ENCODE measurements at places on chromosomes 1 and 21. TPM values are rescaled to one million over a fixed set of nuclear protein-coding genes. Genes with fewer than 3 reads are reported as not detected.

DNA sequence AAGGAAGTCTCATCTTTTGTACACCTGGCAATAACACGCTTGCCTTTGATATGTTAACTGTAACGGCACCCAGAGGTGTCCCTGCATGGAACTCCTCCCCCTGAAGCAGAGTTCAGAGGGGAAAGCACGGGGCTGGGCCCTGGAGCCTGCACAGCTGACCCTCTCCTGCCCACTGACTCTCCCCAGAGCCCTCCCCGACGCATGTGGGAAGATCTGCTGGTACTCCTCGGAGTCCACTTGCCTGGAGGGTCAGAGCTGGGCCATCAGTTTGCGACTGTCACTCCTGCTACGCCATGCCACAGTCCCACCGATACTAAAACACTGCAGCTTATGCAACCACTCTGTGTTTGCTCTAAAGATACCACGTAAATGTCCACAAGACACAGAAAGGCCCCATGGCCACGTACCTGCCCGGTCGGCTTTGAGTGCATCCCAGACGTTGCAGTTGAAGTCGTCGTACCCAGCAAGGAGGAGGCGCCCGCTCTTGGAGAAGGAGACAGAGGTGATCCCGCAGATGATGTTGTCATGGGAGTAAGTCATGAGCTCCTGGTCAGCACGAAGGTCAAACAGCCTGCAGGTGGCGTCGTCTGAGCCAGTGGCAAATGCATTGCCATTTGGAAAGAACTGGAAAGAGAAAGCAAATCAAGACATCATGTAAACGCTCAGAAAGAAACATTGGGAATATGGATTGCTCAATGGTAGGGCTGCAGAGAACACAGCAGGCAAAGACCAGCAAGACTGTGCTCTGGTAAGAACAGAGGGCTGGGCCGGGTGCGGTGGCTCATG lies 10.6 kb upstream of the NADK start:
- H3K27ac ChIP-seq = no peak overlapping the region
- DNase-seq = peak; percentile 58
- no peak overlapping the region for H3K4me3 ChIP-seq
- peaks cover 5% of the 10 kb centered on the region for H3K4me1 ChIP-seq
- peaks cover 96% of the 10 kb centered on the region for H3K36me3 ChIP-seq

The COL16A1 gene
- total RNA-seq = 127 TPM

DNA sequence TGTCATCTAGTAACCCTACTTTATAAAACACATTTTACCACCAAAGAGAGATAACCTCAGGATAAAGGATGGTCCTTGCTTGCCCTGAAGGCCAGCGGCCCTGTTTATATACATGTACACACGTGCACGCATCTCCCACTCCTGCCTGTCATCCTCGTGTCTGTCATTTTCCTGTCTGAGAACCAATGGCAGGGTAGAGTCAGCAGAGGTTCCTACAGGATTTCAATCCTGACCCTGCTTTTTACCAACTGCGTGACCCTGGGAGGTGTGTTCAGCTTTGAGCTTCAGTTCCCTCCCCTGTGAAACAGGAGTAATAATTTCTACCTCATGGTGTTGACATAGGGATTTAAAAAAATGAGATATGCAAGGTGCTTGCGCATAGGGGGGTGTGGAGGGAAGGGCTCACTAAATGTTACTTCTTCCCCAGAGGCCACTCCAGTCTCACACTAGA lies 12.3 kb upstream of the RASSF5 start:
- DNase-seq = peak; percentile 50
- no peak overlapping the region for H3K4me3 ChIP-seq
- peaks cover 27% of the 10 kb centered on the region for H3K4me1 ChIP-seq
- H3K27me3 ChIP-seq = no peaks in the 10 kb centered on the region

DNA sequence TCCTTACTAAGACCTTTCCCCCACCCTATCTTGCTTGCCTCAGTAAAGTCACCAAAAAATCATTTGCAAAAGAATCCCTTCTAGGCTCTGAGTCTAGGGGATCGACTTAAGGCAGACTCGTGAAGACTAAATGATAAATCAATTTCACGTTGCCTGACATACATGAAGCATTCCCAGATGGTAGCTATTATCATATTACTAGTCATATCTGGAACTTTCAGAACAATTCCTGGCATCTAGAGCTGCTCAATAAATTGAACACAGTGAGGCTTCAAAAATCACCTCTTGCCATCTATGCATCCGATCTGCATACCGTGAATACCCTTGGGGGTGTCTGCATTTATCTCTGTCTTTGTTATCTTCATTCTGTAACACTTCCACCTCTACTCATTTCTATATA lies 49.6 kb upstream of the DAB1 start:
- no peaks in the 10 kb centered on the region for H3K36me3 ChIP-seq
- H3K27me3 ChIP-seq = no peaks in the 10 kb centered on the region
- no peaks in the 10 kb centered on the region for H3K4me1 ChIP-seq
- no peak overlapping the region for H3K27ac ChIP-seq
- no peak overlapping the region for H3K4me3 ChIP-seq

GRCh38 chr1:93680420-93681100 lies 1.1 kb downstream of the BCAR3 start:
- H3K36me3 ChIP-seq = no peaks in the 10 kb centered on the region
- H3K4me3 ChIP-seq = peak overlapping the region; percentile 88
- H3K27ac ChIP-seq = peak overlapping the region; percentile 89
- DNase-seq = peak; percentile 92
- H3K27me3 ChIP-seq = peaks cover 10% of the 10 kb centered on the region
- H3K4me1 ChIP-seq = peaks cover 52% of the 10 kb centered on the region

The RGSL1 gene
- not detected for total RNA-seq

The PLK3 gene
- total RNA-seq = 24.3 TPM

The PGBD5 gene
- total RNA-seq = under 0.01 TPM

DNA sequence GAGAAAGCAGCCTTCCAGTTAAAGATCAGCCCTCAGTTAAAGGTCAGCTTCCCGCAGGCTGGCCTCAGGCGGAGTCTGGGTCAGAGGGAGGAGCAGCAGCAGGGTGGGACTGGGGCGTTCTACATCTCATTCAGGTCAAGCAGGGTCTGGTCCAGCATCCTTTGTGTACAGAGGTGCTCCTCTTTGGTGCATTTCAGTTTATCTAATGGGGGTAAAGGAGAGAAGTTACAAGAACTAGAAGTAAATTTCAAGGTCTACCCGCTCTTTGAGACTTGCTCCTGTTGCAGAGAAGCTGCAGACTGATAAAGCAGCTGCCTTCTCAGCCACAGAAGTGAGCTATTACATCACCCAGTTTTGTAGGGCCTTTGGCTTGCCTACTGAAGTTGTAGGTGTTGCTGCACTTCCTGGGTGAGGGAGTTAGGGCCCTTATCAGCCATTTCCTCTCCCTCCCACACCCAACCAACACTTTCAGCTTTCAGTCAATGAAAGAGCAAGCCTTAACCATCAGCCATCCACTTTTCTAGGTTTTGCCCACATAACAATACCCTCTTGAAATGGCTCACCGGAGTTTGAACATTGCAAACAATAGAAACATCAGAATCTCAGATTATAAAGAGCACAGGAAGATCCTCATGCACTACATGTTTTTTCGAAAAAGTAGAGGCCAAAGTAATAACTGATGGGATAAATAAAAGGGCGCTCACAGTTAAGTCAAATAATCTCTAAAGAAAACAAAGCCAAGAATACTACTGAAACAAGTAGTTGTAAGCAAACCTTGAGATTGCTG lies 2.8 kb upstream of the NUP210L start:
- peaks cover 69% of the 10 kb centered on the region for H3K36me3 ChIP-seq
- H3K27ac ChIP-seq = peak overlapping the region; percentile 65
- DNase-seq = peak; percentile 29
- no peak overlapping the region for H3K4me3 ChIP-seq
- peaks cover 8% of the 10 kb centered on the region for H3K4me1 ChIP-seq

The AQP10 gene
- total RNA-seq = not detected

DNA sequence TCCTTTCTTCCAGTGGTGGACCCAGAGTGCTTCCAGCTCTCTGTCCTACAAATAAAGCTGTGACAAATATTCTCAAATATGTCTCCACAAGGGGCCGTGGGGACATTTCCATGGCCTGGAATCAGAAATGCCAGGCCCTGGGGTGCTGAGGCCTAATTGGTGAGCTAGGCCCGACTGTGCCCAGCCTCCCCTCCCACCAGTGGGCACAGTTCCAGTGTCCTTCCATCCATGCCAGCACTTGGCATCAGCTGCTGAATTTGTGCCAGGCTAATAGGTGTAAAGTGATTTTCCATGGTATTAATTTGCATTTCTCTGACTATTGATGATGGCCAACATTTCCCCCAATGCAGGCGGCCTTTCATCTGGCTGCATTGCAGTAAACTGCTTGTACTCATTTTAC lies 48.5 kb upstream of the B3GALT5 start:
- no peak overlapping the region for H3K4me3 ChIP-seq
- peak; percentile 72 for DNase-seq
- H3K36me3 ChIP-seq = no peaks in the 10 kb centered on the region
- H3K27ac ChIP-seq = no peak overlapping the region

GRCh38 chr21:45804809-45805313 lies 161.3 kb downstream of the PCBP3 start:
- H3K27me3 ChIP-seq = no peaks in the 10 kb centered on the region
- no peak for DNase-seq
- no peaks in the 10 kb centered on the region for H3K4me1 ChIP-seq
- no peaks in the 10 kb centered on the region for H3K36me3 ChIP-seq
- H3K4me3 ChIP-seq = no peak overlapping the region

- no peaks in the 10 kb centered on the region for H3K27me3 ChIP-seq
- DNase-seq = peak; percentile 25
- no peaks in the 10 kb centered on the region for H3K4me1 ChIP-seq
- no peak overlapping the region for H3K4me3 ChIP-seq
- H3K36me3 ChIP-seq = no peaks in the 10 kb centered on the region
Measured at GRCh38 chr1:107277022-107277421, 136.2 kb downstream of the NTNG1 start.

GRCh38 chr1:43671626-43672330 lies 21.8 kb downstream of the KDM4A start:
- DNase-seq = no peak
- H3K4me1 ChIP-seq = no peaks in the 10 kb centered on the region
- no peak overlapping the region for H3K4me3 ChIP-seq
- peaks cover 100% of the 10 kb centered on the region for H3K36me3 ChIP-seq
- no peak overlapping the region for H3K27ac ChIP-seq

The DPT gene
- total RNA-seq = 33.3 TPM

DNA sequence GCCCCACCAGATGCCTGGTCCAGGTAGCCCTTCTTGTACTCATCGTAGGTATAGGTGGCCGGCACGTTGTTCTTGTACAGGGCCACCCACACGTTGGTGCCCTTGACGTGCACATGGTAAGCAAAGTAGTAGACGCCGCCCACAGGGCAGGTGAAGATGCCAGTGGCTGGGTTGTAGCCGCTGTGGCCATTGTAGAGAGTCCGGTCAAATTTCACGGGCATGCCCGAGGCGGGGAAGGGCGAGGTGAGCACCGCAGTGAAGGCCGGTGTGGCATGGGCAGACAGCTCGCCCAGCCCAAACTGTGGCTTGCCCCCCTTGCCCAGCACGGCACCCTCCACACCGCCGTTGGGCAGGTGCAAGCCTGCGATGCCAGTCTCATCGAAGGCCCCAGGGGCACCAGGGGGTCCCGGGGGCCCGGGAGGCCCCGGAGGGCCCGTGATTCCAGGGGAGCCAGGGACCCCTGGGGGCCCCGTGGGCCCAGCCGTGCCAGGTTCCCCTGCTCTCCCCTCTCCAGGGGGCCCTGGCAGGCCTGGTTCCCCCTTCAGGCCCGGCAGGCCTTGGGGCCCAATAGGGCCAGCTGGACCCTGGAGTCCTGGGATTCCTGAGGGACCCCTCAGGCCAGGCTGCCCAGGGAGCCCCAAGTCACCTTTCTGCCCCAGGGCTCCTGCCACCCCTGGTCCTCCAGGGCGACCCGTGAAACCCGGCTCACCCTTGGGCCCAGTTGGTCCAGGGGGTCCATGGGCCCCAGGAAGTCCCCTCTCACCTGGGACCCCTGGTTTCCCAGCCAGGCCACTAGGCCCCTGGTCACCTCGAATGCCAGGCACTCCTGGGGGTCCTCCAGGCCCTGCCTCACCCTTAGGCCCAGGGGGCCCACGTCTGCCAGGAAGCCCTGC lies 9.2 kb downstream of the ADPRS start:
- H3K27me3 ChIP-seq = no peaks in the 10 kb centered on the region
- no peak overlapping the region for H3K4me3 ChIP-seq
- H3K27ac ChIP-seq = no peak overlapping the region

DNA sequence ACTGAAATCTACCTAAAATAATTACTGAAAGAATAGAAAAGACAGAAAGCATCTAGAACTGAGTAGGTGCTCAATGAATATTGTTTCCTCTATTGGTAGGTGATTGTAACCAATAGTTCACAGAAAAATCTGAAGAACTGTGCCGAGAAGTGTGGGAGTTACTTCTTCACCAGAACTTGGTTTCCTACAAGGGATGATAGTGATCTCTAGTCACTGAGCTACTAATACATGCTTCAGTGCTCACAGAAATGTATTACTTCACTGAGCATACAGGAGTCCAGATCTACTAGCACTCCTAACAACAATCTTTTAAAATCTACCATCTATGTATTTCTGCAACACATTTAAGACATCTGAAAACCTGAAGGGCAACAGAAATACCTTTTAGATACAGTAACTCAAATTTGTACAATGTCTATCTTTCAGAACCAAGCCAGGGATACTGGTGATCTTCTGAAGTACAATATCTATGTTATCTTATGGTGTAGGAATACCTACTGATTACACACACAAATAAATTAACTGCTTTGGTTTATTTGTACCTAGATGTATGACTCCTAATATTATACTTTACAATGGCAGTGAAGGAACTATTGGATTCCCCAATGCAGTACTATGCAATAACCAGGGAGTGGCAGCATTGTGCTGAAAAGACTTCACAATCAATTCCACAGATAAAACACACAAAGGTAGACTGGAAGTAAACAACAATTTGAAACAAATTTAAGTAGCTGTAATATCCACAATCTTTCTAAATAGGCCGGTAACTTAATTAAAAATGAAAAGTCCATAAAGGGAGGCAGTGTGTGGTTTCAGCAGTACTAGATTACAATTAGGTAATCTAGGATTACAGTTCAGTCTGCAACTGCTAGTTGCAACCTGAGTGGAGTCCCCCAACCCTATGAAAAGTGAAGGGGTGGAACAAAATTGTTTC lies 243.0 kb downstream of the SLC45A1 start:
- DNase-seq = peak; percentile 73
- peaks cover 29% of the 10 kb centered on the region for H3K4me1 ChIP-seq
- H3K27ac ChIP-seq = no peak overlapping the region
- no peaks in the 10 kb centered on the region for H3K27me3 ChIP-seq
- no peak overlapping the region for H3K4me3 ChIP-seq
- peaks cover 5% of the 10 kb centered on the region for H3K36me3 ChIP-seq

Data from stomach (tissue), 19 donors.